ENCODE measurements at places on chromosomes 2 and 18.

DNA sequence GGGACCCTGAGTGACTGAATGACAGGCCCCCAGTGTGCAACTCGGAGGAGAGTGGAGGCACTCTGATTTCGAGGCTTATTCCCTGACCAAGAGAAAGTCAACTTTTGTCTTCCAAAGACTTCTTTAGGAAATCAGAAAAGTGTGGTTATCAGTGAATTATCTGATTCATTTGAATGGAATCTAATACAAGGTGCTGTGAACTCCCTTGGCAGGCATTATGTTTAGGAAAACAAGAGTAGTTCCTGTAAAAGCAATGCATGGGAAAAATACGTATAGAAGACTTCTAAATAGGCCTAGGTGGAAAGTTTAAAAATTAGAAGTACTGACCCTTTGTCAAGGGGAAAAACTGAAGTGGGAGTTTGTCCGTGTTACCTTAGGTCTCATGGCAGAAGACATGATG lies 269.4 kb downstream of the GBX2 start:
- DNase-seq, result no peak

GRCh38 chr2:28293416-28293815 lies 99.2 kb upstream of the FOSL2 start:
- no peak for DNase-seq

DNA sequence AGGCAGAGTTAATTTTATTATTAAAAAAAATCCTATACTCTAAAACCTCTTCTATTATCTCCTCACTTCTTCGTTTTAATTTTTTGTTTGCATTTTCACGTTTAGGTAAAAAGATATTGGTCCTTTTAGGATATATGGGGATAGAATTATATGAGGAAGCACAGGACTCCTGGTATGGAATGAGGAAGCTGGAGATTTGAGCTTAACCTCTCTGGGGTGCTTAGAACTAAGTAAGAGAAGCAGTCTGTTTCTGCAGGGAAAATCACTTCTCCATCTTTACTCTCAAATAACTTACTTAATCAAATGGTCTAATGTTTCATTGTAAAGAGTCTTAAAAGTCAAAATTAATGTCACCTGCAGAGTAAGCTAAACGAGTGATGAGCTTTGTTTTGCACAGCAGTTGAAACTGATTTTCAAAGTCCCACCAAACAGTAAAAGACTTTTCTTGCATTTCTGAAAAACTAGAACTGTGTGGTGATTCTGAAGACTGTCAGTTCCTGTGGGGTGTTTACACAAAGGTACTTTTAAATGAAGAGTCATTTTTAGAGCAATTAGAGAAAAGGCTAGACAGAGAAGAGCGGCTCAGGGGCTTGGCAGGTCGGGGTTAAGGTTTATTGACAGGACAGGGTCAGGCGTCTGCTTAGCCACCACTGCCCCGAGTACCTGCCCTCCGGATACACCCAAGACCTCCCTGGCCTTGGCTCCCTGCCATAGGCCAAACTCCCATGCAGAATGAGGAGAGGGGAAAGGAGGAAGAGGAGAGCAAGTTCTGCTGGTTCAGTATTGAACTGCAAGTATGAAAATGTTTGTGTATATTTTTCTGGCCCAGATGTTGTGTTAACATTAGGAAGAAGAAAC lies 21.6 kb downstream of the METAP1D start:
- DNase-seq, result no peak

- no peak for DNase-seq
Observed at GRCh38 chr2:224072541-224073188, 33.6 kb upstream of the SERPINE2 start.

DNA sequence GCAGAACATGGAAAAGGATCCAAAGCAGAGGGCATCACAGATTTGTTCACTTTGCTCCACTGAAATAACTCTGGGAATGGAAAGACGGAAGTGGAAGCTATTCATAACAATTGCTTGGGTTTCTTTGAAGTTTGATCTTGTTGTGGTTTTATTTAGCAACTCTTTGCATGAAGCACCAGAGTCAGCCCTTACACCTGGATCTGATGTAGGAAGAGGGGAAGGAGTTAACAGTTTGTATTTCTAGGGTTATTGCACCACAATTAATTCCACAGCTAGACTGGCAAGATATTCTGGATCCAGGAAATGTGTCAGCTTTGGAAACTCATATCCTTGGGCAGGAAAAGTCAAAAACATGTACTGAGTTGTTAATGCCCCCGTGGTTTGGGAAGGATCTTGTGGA lies 1143.4 kb downstream of the CNTNAP5 start:
- DNase-seq, result no peak

GRCh38 chr18:68147728-68148127 lies 567.2 kb downstream of the TMX3 start:
- no peak for DNase-seq

DNA sequence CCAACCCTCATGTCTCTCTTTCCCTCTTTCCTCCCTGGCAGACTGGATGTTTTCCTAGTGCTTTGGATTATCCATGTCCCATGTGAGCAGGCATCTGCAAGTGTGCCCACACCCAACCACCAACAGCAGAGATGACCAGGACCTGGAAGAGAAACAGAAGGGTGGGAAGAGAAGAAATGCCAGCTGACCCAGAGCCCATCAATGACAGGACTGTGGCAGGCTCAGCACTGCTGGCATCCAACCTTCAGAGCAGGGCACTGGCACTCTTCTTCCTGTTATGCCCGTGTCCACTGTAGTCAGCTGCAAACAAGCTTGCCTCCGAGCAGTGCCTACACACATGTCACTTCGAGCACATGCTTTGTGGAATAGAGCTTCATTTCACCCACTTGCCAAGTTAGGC lies 121.1 kb downstream of the TANC1 start:
- DNase-seq, result no peak

DNA sequence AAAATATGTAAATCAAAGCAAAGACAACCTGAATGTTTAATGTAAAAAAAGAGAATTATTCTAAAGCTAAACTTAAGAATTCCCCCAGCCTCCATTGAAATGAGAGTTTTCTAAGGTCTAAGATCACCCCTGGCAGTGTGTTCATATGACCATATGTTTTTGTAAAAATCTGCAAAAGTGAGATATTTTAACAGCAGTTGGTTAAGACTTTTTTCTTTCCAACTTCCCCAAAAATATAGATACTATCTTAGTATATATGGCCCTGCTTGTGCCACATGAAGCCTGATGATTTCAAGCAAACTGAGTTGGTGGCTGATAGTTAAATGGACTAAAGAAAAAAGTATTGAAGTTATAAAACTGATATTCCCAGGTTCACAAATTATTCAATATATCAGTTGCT lies 35.4 kb downstream of the ZNF804A start:
- DNase-seq, result no peak

GRCh38 chr2:67145851-67146250 lies 251.3 kb upstream of the ETAA1 start:
- no peak for DNase-seq

Data from GM06990 (cell line).